ENCODE measurements at places on chromosomes 7 and 10.

DNA sequence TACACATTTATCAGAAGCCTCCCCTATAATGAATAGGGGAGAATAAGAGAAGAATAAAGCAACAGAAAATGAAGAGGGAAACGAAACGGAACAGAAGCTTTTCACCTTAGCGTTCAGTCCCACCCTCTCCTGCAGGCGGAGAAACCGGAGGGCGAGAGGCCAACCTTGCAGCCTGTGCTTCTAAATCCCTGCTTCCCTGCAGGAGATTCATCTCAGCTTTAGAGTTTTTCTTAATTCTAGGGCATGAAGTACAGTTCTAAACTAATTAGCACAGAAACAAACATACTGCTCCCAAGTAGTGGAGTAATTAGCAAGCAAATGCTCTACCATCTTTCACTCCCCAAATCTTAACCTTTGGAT is 107.2 kb downstream of the CUBN start:
- no peak for DNase-seq

DNA sequence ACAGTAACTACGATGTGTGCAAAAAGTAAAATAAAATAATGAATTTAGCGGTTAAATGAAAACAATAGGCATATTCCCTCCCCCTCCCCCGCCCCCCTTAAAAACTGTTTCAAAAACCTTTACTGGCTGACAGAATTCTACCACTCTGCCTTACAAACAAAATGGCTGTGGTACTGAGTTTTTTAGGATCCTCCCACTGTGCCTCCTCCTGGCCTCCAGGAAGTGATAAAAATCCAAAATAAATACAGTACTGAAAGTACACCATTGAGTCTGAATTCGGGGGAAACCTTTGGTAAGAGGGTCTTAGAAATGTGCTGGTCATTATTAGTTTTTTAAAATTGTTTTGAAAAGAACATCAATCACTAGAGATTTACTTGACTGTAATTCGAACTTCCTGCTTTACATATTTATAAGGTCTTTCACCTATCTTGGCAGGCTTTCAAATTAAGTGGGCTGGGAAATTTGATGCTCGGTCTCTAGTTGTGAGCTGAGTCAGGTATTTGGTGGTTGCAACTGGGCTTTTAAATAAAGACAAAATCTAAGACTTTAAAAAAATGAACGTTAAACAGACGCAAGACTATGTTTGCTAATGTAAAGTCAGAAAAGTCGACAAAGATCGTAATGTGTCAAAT is 32.5 kb upstream of the EPC1 start:
- no peak for DNase-seq

GRCh38 chr10:44991571-44991970 is 9.2 kb upstream of the ZNF22 start:
- DNase-seq = no peak

DNA sequence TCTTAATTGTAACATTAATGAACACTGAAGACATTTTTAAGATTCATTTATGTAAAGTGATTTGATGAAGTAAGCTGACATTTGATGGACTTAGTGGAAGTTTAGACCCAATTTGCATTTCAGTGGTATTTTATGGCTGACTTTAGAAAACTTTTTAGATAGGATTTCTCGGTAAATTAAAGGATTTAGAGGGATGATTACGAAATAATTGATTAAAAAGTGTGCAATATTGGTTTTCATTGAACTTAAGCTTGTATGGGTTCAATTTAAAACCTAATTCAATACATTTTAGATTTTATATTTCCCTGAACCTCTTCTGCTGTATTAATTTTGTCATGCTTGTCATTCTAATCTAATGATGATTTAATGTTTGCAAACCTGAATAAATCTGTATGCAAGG is 135.1 kb downstream of the SDK1 start:
- DNase-seq = no peak

- no peak for DNase-seq
Measured at GRCh38 chr10:115996031-115996430, 277.0 kb downstream of the GFRA1 start.

DNA sequence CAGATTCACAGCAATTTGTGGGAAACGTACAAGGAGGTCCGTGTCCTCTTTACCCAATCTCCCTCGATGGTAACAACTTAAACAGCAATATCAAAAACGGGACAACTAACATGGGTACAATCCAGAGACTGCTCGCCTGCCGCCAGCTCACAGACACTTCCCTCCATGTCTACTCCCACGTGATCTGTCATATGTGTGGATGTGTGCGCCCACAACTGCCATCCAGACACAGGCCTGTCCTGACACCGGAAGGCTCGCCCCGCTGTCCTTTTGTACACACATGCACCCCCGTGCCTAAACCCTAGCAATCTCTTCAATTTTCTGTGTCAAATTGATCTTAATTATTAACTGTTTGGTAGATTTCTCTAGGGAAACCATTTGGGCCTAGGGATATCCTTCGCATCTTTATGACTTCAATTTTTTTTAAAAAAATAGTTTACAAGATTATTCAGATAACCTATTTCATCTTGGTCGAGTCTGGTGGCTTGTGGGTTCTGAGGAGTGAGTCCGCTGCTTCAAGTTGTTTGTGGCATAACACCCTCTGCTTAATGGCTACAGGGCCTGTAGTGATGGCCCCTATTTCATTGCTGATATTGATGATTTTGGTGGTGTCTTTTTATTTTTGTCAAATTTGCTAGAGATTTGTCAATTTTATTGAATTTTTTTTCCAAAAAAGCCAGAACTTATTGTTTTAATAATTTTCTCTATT is 260.6 kb downstream of the MAD1L1 start:
- no peak for DNase-seq

- DNase-seq = no peak
Measured at GRCh38 chr10:42691361-42692120, 53.2 kb upstream of the ZNF33B start.

- no peak for DNase-seq
Measured at GRCh38 chr10:76649723-76650127, 987.9 kb downstream of the KCNMA1 start.

GRCh38 chr7:46368871-46369270 is 447.8 kb upstream of the IGFBP3 start:
- no peak for DNase-seq

DNA sequence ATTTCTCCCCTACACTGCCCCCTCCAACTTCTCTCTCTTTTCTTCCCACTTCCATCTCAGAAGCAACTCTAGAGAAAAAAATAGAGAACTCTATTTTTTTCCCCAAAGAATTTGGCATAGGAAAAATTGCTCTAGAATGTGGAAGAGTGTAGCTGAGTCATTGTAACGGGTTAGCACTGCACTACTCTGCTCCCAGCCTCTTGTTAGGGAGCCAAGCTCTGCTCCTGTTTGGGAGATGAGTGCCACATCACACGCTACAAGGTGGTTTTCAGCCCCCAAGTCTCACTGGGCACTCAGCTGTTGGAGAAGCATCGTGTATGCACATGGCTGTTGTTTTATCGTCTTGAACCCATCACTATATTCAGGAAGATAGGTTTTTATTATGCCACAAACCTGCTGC is 136.4 kb downstream of the BMPER start:
- no peak for DNase-seq

- no peak for DNase-seq
Measured at GRCh38 chr10:125768219-125768855, 7.3 kb downstream of the MMP21 start.

DNA sequence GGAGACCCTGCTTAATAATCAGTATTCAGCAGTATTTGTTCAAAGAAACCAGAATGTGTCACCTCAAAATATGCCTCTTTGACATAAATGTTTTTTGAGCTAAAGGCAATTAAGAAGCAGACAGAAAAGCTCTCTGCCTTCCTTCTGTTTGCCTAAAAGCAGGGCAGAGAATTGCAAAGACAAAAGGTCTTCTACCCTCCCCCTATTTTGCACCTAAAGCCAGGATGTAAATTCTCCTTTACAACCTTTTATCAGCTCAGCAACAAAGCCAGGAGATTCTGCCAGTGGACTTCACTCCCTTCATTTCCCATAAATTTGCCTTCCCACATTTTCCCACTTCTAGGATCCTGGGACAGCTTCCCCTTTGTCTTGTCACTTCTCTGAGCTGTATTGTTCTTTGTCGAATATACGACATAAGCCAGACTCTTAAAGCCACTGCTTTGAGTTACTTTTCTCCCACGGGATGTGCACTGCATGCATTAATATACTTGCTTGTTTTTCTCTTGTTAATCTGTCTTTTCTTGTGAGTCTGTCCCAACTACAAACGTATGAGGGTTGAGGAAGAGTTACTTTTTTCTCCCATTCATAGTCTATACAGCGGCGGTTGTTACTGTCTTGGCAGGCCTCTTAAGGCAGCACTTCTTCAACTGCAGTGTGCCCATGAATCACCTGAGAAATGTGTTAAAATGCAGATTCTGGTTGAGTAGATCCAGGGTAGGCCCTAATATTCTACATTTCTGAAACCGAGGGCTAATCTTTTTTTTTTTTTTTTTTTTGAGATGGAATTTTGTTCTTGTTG is 48.2 kb downstream of the ST8SIA6 start:
- no peak for DNase-seq

GRCh38 chr10:75825235-75825634 is 393.8 kb downstream of the LRMDA start:
- DNase-seq = no peak

DNA sequence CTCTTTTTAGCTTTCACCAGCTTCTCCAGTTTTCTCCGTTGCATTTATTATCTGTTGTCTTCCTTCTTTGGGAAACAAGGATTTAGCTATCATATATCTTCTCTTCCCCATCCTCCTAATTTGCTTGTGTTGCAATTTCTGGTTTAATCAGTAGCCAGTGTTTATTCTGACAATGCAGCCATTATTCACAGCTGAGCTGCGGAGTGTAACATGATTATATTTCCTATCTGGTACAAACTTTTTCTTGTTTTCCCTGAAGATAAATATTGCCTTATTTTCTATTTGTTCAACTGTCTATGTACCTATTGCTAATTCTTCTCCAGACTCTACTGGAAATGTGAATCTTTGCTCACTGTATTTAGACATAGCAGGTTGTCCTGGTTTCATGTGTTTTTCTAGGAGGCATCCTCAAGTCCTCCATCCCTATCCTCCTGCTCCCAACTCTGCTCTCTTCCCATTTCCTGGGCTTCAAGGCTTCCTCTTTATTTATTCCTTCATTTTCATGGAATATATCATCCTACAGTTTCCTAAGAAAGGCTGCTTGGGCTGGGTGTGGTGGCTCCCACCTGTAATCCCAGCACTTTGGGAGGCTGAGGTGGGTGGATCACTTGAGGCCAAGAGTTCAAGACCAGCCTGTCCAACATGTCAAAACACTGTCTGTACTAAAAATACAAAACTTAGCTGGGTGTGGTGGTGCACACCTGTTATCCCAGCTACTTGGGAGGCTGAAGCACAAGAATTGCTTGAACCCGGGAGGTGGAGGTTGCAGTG is 72.4 kb upstream of the KDM7A start:
- no peak for DNase-seq

DNA sequence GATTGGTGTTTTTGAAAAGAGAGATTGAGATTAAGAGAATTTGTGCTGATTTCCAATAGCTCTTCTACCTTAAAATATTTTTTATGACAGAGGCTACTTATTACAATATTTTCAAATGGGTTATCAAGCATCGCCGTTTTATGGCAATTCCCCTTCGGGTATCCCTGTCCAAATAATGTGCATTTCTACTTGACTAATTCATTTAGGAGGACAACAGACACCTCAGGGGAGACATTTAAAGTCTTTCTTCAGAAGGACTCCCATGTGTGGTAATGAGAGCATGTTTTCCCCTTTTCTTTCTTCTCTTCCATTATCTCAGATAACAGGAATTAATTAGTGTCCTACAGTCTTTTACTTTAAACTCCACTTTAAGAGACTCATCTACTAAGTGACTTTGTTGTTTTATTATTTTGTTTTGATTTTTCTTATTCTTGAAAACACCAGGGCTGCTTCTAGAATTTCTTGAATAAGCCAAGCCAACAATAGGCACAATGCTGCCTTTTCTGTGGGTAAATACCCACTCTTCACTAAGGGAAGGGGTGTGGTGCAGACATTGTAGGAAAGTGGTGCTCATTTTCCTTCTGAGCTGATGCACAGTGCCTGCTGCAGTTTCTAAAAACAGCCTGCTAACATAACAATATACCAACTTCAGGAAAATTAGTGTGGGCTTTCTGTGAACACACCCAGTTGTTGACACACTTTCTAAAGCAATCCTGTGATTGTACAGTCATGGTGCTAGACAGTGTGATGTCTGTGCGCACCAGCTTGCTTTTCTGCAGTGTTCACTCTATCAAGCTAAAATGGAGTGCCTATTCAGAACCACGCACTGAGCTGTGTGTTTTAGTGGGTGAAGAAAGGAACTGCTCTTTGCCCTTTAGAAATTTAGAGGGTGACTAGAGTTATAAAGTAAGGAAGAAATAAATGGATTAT is 597.7 kb downstream of the NRG3 start:
- no peak for DNase-seq

GRCh38 chr7:73518470-73518869 is 3.6 kb downstream of the BAZ1B start:
- no peak for DNase-seq

GRCh38 chr7:18459484-18460245 is 35.9 kb upstream of the HDAC9 start:
- no peak for DNase-seq

- DNase-seq = no peak
Measured at GRCh38 chr10:10209167-10209566, 808.5 kb upstream of the CELF2 start.

DNA sequence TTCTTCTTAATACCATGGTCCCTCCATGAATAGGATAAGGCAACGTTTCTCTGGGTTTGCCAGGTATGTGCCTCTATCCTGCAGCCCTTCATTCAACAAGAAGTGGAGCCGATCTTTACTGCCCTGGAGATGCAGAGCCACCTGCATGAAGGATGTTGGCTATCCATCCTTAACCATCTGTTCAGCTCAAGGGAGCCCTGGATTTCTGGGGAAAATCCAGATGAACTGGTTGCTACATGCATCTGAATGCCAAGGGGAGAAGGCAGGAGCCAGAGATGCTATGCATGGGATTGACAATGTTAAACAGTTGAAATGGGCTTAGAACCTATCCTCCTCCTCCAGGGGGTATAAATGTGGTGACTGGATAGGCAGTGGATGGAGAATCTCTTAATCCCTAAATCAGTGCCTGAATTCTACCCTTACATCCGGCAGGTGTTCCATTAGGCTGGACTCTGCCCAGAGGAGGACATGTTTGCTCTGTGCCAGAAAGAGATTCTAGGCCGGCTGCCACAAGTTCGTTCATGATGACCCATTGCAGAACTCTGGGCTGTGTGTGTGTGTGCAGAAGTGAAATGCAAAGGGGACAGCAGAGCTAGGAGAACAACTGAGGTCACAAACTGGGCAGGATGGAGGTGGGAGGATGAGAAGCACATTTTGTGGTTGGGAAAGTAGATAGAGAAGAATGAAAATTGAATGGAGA is 15.6 kb downstream of the CPED1 start:
- no peak for DNase-seq

GRCh38 chr7:30027065-30027456 is 559 bp upstream of the FKBP14 start:
- no peak for DNase-seq

DNA sequence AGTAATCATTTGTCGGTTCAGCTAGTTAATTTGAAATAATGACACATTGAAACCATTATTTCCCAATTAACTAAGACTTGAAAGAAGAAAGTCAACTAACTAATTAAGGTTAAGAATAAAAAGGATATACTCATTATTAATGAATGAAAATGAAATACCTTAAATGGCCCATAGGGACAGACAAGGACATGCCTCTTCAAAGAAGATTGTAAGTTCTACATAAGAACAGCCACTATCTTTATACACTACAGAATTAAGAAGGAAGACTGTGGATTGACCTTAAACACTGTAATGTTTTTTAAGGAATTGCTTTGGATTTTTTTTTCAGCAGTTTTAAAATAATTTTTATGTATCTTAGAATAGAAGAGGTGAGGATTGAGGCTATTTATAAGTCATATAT is 60.7 kb downstream of the CSTF2T start:
- no peak for DNase-seq

Data from stimulated activated CD8-positive, alpha-beta memory T cell treated with anti-CD3 and anti-CD28 coated beads, Interleukin-4, amount 100 ng/mL, for 4 hours (primary cell).